Activated gamma-delta T cell treated with Interleukin-2 at 50 U/mL for 16 hours (primary cell): ENCODE measurements at places on chromosomes 6 and 20.

DNA sequence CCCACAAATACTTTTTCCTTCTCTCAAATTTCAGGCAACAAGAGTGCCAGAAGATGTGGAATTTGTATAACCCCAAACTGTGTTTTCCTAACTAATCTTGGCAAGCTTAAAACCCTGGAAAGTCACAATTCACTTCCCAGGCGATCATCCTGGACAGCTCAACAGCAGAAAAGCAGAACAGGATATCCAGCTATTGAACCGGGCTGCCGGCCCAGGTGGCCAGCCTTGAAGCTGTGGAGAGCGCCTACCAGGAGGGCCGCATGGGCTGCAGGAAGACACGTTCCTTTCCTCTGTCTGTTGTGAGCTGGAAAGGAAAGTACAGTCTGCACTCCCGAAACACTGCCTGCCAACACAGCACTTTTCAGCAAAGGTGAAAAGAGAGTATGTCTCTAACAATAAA lies 719.7 kb upstream of the MARCKS start:
- DNase-seq = no peak

DNA sequence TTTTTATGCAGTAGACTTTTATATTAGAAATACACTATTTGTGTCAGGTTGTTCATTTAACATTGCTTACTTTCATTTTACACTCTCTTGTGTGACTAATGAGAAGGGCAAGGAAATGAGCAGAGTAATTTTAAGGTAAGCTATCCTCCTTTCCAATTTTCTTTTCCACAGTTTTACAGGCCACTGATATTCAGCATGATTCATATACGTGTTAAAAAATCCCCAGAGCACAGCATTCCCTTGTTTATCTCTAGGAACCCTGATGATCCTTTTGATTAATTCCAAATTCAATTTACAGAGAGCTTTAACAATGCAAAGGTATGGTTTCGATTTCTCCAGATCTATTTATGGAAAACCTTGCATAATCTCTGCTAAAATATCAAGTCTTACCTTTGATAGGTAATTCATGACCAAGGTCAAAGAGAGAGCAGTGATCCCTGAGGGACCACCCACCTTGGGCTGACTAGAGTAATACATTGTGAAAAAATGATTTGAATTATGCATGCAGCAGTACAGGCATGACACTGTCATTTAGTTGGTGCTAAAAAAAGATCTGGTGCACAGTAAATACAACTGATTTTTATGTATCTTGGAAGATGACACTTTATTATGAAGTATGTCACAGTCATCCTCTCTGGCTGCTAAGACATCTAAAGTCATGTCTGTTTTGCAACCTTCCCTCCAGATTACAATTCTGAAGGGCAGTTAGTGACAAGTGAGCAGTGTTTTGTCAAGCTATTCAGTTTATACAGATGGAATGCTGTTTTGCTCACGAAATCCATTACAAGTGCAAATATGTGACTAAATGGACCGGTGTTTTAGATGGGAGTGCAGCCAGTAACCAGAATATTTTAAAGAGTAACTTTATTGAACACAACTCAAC lies 736.6 kb downstream of the EPHA7 start:
- DNase-seq = no peak

GRCh38 chr6:18463429-18463828 lies 76.3 kb downstream of the RNF144B start:
- DNase-seq = no peak

DNA sequence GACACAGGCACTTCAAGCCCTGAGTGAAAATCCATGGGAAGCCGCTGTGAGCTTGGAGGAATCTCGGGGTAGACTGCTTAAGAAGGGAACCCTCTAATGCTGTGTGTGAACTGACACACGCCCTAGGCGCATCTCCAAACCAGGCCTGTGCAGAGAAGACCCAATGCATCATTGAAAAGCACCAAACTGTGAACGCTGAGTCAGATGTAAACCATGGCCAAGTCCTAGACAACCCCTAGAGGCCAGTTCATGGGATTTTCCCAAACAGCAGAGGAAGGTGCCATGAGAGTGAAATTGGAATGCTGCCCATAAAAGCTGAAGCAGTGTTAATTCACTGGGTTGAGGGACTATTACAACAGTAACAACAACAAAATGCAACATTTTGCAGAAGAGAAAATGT lies 296.5 kb downstream of the SMOC2 start:
- DNase-seq = no peak

DNA sequence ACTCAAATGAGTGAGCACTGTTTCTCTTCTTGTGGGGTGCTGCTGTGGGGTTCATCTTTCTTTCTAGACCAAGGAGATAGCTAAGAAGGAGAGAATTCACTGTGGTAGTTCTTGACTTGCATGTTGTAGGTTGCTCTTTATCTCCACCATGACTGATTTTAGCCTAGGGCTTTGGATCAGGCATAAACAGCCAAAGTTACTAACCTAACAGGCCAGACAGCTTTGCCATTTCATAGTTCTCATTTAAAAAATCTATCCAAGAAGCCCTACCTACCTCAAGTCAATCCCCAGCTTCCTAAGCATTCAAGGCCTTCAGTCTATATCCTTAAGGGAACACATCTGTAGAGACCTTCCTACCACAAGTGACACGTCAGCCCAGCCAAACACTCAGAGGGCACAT lies 107.9 kb upstream of the CARMIL1 start:
- DNase-seq = no peak

- no peak for DNase-seq
Observed at GRCh38 chr20:56839786-56840185, 210.7 kb downstream of the TFAP2C start.

- no peak for DNase-seq
Observed at GRCh38 chr20:40821429-40821828, 132.4 kb upstream of the MAFB start.

DNA sequence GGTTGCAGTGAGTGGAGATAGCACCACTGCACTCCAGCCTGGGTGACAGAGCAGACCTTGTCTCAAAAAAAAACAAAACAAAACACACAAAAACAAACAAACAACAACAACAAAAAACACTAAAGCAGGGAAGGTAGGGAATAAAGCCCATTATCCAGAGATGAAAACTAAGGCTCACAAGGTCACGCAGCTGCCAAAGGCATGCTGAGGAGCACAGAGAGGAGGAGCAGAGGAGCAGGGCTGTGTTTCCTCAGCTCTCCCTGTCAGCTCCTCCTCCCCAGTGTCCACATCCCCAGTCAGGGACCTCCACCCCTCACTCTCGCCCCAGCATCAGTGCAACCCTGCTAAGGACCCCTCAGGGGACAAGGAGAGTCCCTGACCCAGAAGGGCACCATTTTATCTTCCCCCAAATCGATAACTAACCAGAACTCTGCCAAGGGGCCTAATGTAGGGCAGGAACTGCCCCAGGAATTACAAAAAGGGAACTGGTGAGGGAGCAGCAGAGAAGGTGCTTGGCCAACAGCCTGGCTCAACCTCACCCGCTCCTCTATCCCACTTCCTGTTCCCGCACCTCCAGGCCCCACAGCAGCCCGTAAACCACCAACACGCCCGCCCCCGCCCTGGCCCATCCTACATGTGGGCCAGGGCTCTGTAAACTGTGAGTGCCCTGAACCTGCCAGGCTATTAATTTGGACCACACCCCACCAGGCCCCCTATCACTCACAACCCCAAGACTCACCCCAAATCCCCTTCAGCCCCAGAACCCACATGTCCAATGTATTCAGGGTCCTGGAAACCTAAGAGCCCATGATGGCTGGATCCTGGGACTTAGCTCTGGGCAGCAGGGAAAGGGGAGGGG lies 9.0 kb downstream of the TEAD3 start:
- no peak for DNase-seq

DNA sequence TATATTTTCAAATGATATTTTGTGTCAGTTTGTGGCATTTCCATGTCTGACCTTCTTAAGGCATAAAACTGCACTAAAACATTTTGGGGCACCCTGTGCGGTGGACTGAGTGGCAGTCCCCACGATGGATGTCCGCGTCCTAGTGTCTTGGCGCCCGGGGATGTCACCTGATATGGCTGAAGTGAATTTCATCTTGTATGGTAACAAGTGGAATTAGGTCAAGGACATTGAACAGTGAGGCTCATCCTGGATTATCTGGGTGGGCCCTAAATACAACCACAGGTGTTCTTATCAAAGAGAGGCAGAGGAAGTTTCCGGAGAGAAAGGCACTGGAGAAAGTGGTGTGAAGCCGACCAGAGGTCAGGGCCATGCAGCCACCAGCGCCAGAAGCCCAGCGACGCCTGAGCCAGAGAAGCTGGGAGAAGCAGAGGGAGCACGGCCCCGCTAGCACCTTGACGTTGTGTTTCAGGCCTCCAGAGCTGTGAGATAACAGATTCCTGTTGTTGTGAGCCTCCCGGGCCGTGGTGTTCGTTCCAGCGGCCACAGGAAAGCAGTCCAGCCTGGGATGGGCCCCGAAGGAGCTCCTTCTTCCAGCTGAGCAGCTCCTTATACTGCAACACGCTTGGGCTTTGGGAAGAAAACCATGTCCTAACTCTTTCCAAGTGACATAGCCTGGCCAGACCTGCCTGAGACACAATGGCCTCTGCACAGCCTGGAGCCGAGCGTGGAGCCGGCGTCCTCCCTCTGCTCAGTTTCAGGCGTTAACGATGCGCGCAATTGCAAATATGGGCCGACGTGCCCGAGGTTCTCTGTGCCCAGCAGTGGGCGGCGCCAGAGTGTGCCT lies 22.5 kb downstream of the THBS2 start:
- no peak for DNase-seq

- DNase-seq = no peak
Observed at GRCh38 chr20:63540417-63541186, 3.4 kb upstream of the PTK6 start.

DNA sequence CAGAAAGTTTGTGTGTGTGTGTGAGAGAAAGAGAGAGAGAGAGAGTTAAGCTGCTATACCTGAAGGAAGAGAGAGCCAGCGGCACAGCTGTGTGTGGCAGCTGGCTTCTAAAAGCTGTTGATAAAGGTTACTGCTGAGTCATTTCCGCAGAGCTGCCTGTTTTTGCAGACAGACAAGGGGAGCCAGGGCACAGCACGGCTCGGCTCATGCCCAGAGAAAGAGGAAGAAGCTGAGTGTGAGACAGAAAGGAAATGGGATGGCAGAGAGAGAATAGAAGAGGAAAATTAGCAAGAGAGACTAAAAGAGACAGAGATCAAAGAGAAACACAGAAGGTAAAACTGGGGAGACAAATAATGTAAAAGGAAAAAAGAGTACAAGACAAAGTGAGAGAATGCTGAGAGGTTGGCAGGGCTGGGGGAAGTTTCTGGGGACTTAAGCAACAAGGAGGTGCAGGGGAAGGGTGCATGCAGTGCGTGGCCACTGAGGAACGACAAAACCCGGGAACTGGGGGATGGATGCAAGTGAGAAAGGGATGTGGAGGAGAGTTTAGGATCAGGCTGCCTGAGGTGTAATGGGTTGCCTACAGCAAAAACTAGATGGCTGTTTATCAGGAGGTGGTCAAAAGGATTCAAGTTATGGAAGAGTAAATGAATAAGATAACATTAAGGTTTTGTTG lies 22.7 kb downstream of the HLA-A start:
- peak; percentile 80 for DNase-seq

GRCh38 chr6:162069995-162070394 lies 657.6 kb downstream of the PRKN start:
- no peak for DNase-seq

DNA sequence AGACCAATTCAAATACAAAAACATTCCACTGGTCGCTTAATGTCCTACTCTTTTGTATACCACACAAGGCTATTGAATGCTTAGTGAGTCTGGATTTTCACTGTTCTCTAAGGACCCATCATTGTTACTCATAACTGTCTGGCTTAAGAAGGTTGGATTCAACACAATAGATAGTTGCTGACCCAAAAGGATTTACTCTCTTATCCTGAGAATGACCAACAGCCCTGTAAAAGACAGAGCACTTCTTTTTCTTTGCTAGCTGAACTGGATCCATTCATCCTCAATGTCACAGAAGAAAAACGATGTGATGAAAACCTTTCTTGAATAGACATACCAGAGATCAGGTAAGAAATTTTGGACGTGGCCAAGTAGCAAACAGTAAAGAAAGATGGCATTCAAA lies 645.6 kb downstream of the KHDRBS2 start:
- DNase-seq = no peak

- DNase-seq = no peak
Observed at GRCh38 chr6:35282472-35282871, 15.1 kb upstream of the DEF6 start.

- no peak for DNase-seq
Observed at GRCh38 chr20:39762716-39763115, 800.6 kb downstream of the DHX35 start.

- DNase-seq = no peak
Observed at GRCh38 chr6:33683051-33683571, 28.4 kb downstream of the UQCC2 start.

DNA sequence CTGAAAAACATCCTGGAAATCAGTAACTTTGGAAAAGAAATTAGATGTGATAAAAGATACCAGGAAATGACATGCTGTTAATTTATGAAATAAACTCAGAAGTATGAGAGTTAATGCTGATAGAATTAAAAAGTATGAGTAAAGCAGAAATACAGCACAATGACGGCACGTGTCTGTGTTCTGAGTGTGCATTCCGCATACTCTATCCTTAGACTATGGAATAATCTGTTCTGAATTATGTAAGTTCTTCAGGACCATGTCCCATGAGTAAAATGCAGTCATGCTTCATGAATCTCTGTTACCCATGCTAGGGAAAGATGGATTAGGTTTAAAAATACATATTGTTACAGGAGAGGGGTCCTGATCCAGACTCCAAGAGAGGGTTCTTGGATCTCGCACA lies 21.7 kb downstream of the HECA start:
- no peak for DNase-seq
